ENCODE measurements at places on chromosomes 1 and 21.

- DNase-seq, result no peak
These were observed 40.8 kb downstream of the GLUL start for GRCh38 chr1:182350839-182351238.

- no peak for DNase-seq
These were observed 84.2 kb downstream of the ABCA4 start for GRCh38 chr1:94036730-94037129.

GRCh38 chr1:235486321-235486720 lies 17.9 kb downstream of the B3GALNT2 start:
- DNase-seq, result no peak

GRCh38 chr1:9724706-9725476 lies 73.4 kb downstream of the PIK3CD start:
- peak; percentile 54 for DNase-seq

- no peak for DNase-seq
These were observed 64.4 kb downstream of the GADD45A start for GRCh38 chr1:67749263-67749843.

- DNase-seq, result peak; percentile 75
These were observed 101.8 kb downstream of the PRDM16 start for GRCh38 chr1:3170561-3171453.

GRCh38 chr1:156623946-156624813 lies 5.0 kb downstream of the HAPLN2 start:
- DNase-seq, result no peak

DNA sequence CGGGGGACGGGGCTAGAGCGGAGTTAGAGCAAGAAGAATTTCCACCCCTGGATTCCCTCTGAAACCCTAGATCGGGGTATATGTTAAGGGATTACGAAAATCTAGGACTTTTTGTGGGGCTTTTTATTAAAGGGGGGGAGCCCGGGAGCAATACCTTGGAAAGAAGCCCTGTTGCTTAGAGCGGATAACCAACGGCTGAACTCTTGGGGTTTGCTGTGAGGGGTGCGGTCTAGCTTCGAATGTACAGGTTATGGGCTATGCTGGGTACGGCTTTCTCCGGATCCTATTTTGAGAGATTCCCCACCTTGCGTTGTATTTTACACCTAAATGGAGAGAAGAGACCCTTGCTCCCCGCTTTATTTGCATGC lies 626 bp downstream of the DYRK3 start:
- DNase-seq, result no peak

Measured in CMK (cell line).